ENCODE measurements at places on chromosomes 13 and 19.

- DNase-seq = no peak
Observed at GRCh38 chr19:3265432-3265831, 41.0 kb downstream of the CELF5 start.

DNA sequence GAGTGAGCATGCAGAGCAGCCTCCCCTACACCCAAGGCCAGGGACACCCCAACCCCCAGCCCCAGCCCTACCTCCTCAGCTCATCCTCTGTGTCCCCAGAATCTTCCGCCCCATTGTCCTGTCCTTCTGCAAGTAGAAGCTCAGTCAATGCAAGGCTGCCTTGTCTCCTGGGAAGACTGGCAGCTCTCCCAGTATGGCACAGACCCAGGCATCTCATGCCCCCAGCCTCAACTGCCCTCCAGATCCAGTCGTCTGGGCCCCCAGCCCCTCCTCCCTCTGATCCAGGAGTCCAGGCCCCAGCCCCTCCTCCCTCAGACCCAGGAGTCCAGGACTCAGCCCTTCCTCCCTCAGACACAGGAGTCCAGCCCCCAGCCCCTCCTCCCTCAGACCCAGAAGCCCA lies 13.0 kb downstream of the ZNF575 start:
- no peak for DNase-seq

DNA sequence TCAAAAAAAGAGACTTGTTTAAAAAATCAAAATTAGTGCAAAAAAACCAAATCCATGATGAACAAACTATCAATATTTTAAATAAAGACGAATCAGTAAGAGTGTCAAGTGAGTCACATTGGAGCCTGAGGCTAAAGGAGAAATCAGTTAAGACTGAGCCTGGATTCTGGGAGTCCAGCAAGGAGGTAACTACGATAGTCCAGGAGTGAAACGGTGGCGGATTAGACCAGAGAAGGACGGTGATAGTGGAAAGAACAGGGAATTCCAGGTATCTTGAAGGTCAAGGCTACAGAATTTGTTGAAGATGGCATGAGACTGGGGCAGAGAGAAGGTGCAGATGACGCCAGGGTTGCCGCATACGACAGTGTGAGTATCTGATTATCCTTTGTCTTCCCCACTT lies 7.0 kb upstream of the NPAS1 start:
- no peak for DNase-seq

GRCh38 chr13:21434588-21434987 lies 24.5 kb downstream of the ZDHHC20 start:
- no peak for DNase-seq

GRCh38 chr13:43132257-43132656 lies 108.9 kb downstream of the DNAJC15 start:
- no peak for DNase-seq

All from GOT3 (cell line).